ENCODE measurements at places on chromosomes 1 and 21.

GRCh38 chr1:26694638-26695355 lies 1.0 kb upstream of the ARID1A start:
- peak; percentile 50 for DNase-seq

GRCh38 chr1:55314740-55315139 lies 99.6 kb upstream of the USP24 start:
- no peak for DNase-seq

- DNase-seq: no peak
Observed at GRCh38 chr1:205028924-205029323, 14.1 kb upstream of the CNTN2 start.

- no peak for DNase-seq
Observed at GRCh38 chr1:26827663-26828062, 1.2 kb downstream of the ZDHHC18 start.

DNA sequence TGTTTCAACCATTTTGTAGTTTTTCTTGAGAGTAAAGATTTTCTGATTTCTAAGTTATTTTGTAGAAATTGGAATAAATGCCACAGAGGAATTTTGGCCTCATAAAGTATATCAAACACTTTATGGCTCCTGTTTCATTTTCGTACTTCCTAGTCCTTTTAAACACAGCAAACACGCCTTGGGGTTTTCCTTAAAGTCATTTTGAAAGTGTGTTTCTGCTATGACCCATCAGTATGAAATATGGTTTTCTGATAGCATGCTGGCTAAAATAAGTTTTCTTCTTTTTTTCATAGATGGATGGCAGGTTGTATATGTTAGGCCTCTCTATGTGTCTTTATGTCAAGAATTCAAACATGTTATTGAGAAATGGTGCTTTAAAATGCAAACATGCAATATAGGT lies 940.1 kb upstream of the TMPRSS15 start:
- no peak for DNase-seq

DNA sequence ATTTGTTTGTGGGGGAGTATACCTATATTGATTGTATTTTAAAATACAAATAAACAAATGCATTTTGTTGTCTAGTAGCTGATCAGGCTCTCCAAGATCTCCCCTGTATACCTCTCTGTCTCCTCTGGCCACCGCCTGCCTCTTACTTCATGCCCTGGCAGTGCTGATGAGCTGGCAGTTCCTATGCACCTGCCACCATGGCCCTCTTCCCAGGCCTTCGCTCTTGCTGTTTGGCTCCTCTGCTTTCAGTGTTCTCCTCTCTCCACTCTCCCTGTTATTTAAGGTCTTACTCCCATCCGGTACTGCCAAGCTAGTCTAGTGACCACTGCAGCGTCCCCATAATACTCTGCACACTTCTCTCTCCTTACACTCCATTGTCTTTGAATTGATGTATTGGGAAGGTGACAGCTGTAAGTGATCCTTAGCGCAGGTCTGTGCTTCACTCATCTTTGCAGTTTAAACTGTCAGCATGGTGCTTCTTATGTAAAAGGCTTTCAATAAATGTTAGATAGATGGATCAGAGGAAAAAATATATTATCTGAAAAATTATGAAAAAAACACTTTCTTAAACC lies 88.1 kb upstream of the ATP1A1 start:
- DNase-seq: no peak

- DNase-seq: no peak
Observed at GRCh38 chr1:92363401-92363800, 64.5 kb downstream of the RPAP2 start.

DNA sequence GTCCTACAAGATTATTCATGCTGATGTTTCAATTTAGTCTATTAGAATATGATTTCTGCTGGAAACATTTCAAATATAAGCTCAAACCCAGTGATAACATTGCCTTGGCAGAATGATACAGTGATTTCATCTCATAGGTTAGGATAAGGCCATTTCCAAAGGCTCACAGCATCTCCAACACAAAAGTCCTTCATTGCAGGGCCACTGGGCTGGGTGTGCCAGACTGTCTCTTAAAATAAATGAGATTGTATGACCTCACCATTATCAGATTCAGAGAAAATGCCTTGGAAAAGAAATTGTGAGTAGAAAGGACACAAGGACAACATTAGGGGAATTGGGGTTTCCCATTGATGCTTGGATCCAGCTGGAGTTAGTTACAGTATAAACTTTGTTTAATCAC lies 30.4 kb downstream of the NGF start:
- DNase-seq: no peak

- DNase-seq: peak; percentile 76
Observed at GRCh38 chr1:147273409-147274336, 31.2 kb downstream of the CHD1L start.

DNA sequence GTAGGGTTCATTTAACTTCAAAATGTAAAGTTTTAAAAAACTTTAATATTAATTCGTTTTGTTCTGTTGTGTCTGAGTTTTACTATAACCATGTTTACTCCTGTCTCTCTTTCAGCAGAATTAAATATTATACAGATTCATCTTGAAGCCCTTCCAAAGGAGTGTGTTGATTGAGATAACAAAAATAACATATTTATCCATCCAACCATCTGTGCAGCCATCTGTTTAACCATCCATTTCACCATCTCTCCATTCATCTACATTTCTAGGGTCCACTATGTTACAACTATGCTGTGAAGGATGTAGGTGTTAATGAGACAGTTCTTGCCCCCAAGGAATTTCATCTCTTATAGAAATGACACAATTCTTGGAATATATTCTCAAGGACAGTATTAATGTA lies 36.0 kb upstream of the GNG12 start:
- no peak for DNase-seq

GRCh38 chr1:214324896-214325800 lies 44.2 kb downstream of the SMYD2 start:
- no peak for DNase-seq

GRCh38 chr1:231419147-231419546 lies 2.9 kb downstream of the EGLN1 start:
- no peak for DNase-seq

DNA sequence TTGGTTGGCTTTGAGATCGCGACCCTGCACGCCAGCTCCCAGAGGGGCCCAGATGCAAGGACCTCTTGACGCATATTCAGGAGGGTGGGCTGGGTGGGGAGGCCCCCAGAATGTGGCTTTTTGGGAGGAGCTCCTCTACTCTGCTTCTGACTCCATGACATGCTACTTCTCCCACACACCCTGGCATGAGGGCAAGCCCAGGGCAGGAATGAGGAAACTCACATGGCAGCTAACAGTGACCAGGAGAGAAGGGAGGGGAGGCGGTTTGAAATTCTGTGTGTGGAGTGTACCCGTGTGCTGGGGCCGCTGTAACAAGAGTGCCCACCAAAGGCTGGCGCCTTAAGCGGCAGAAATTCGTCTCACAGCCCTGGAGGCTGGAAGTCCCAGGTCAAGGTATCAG lies 61.3 kb upstream of the GPR153 start:
- DNase-seq: no peak

- DNase-seq: peak; percentile 6
Observed at GRCh38 chr1:14113841-14114567, 414.0 kb downstream of the PRDM2 start.

DNA sequence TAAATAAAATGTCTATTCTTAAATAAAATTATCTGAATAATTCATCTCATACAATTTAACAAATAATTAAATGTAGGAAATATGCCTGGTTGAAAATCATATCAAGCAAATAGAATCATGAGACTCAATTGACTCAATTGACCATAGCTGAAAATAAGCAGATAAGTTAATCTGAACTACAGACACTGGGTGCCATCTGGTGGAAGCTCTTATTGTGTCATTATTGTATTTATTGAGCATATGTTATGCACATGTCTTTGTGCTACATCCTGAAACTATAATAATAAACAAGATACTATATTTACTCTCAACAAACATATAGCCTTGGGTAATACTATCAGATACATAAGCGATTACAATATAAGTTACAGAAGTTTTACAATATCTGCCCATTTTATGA lies 41.0 kb downstream of the BRINP3 start:
- peak; percentile 21 for DNase-seq

GRCh38 chr1:41479000-41479807 lies 5.3 kb downstream of the EDN2 start:
- DNase-seq: no peak

DNA sequence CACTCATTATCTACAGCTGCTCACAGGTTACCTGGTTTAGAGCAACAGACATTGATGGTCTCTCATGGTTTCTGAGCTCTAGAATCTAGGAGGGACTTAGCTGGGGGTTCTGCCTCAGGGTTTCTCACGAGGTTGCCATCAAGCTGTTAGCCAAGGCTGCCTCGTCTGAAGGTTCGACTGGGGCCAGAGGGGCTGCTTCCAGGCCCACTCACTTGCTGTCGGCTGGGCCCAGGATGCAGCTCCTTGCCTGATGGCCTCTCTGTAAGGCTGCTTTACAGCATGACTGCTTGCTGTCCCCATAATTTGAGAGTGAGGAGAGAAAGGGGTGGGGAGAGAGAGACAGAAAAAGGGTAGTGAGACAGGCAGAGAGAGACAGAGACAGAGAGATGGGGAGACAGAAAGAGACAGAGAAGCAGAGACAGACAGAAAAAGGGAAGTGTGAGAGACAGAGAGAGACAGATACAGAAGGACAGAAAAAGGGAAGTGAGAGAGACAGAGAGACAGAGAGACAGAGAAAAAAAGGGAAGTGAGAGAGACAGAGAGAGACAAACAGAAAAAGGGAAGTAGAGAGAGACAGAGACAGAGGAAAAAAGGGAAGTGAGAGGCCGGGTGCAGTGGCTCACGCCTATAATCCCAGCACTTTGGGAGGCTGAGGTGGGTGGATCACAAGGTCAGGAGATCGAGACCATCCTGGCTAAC lies 106.8 kb upstream of the C1orf174 start:
- DNase-seq: no peak

DNA sequence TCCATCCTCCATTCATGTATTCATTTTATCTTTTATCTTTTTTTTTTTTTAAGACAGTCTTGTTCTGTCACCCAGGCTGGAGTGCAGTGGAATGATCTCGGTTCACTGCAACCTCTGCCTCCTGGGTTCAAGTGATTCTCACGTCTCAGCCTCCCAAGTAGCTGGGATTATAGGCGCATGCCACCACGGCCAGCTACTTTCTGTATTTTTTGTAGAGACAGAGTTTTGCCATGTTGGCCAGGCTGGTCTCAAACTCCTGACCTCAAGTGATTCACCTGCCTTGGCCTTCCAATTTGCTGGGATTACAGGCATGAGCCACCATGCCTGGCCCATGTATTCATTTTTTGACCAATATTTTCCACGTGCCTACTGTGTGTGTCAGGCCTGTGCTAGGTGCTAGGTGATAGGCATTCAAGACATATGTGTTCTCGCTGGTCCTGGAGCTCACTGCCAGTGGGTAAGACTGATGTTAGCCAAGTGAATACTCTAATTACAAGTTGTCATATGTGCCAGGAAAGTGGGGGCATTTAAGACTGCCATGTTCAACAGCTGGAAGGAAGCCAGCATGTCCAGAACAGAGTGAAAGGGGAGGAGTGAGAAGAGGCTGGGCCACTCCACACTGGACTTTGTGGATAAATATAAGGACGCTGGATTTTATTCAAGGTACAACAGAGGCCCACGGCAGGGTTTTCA lies 5.3 kb upstream of the CELSR2 start:
- no peak for DNase-seq

DNA sequence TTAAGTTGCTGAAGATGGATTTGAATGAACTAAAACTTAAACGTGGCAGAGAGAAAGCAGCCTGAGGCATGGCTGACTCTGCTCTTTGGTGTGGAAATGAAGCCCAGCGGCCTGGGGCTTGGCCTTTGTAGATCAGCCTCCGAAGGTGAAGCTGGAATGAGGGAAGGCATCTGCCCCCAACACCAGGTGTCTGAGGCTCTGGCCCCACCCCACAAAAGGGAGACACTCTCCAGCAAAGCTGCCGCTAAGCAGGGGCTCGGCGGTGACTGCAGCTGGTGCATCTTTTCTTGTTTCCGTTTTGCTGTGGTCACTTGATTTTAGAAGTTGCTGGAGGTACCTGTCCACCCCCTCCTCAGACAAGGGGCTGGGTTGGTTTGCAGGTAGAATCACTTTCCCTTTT lies 38.2 kb upstream of the NID1 start:
- no peak for DNase-seq

DNA sequence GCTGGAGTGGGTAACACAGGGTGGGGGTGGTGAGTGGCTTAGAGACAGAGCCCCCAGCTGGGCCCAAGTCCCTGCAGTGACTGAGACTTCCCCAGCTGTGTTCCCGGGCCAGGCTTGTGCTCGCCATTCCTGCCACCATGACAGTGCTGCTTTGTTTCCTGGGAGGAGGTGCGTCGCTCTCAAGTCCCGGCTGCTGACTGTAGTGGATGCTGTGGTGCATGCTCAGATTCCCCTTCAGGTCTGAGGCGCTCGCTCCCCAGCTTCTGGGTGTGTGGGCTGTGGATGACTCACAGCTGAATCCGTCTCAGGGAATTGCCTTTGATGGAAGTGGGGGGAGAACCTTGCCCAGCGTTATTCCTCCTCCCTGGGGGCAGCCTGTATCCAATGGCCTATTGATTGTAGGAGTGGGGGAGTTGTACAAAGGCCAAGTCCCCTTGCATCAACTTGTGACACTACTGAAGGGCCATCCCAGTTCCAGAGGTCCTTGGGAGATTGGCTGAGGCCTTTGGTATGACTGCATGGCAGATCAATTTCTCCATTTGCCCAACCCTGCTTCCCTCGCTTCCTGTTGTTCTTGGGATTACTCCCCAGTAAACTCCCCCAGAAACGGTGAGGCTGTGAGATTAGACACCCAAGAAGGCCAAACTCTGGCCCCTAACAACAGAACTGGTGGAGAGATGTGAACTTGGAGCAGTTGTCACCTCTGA lies 17.8 kb upstream of the POU3F1 start:
- DNase-seq: no peak

DNA sequence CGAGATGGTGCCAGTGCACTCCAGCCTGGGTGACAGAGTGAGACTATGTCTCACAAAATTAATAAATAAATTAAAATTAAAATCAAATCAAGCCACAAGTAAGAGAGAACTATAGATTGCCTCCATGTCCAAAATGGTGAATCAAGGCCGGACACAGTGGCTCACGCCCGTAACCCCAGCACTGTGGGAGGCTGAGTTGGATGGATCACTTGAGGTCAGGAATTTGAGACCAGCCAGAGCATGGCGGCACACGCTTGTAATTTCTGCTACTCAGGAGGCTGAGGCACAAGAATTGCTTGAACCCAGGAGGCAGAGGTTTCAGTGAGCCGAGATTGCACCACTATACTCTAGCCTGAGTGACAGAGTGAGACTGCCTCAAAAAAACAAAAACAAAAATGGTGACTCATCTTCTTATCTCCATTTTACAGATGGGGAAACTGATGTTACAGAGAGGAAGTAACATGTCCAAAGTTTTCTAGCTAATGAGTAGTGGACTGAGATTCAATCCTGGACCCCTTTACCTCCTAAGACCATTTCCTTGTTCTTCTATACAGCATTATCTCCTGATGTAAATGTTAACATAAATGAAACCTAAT lies 99.0 kb upstream of the HNRNPU start:
- no peak for DNase-seq
